ENCODE measurements at places on chromosomes 5 and 9. TPM values are rescaled to one million over a fixed set of nuclear protein-coding genes. Genes with fewer than 3 reads are reported as not detected.

Gene FAM153A
- total RNA-seq = 6.1 TPM

Gene BAAT
- not detected for total RNA-seq

Gene SLC6A19
- not detected for total RNA-seq

Gene TEX48
- not detected for total RNA-seq

GRCh38 chr9:136354592-136355085 is 8.9 kb downstream of the DNLZ start:
- DNase-seq = no peak

DNA sequence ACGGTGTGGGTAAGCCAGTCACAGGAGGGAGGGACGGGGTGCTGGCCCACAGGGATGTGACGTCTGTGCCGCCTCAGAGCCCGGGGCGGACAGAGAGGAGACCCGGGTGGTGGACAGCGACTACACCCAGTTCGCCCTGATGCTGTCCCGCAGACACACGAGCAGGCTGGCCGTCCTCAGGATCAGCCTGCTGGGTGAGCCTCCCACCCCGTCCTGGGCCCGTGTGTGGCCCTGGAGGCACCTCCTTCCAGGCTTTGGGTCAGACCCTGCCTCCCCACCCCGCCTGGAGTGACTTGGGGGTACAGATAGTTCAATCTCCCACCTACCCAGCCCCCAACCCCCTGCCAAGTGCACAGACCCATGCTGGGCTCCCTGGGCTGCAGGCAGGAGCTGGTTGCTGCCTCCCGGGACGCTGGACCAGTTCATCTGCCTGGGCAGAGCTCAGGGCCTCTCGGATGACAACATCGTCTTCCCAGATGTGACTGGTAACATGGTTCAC is 1.7 kb downstream of the LCN12 start:
- DNase-seq = no peak

DNA sequence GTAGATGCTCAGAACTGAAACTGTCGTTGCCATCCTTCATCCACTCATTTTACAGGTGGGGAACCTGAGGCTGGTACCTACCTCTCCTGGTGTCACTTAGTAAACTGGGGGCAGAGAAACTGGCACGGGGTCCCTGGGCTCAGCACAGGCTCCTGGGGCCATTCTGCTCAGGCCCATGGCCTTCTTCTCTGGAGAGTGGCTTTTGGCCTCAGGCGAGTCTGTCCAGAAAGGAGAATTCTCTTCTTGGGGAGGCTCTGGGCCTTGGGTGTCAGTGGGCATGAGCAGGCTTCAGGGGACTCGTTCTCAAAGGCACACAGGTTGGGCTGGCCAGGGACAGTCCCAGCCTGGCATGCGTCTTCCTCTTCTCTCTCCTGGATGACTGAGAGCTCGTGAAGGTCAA is 24.6 kb downstream of the COL5A1 start:
- no peak for DNase-seq

GRCh38 chr5:542319-543311 is 18.4 kb upstream of the SLC9A3 start:
- peak; percentile 9 for DNase-seq

DNA sequence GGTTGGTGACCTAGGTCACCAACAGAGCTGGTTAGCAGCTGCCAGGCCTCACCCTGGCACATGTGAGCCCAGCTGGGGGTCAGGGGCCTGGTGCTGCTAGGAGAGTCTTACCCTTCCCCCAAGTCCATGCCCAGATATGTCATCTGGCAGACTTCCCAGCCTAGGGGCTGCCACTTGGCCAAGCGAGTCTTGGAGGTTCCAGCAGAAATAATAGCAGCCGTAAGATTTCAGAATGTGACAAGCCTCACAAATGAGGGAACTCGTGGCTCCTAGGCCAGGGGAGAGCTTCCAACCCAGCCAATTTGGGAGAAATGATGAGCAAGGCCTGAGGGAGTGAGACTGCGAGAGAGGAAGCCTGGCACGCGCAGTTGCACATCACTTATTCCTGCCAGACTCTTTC is 11.1 kb downstream of the URM1 start:
- no peak for DNase-seq

- no peak for DNase-seq
Measured at GRCh38 chr9:32401488-32401887, 17.0 kb downstream of the ACO1 start.

DNA sequence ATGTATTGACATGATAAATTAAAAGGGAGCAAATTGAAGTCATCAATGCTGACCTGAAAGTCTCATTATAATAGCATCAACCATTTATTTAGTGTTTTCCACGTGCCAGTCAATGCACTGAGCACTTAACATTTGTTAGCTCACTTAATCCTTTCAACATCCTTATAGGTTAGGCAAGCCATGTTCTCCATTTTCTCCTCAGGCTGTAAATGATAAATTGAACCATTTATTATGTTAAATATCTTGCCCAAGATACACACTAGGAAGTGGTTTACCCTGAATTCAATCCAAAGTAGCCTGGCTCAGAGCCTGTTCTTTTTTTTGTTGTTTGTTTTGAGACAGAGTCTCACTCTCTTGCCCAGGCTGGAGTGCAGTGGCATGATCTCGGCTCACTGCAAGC is 25.0 kb upstream of the SNX2 start:
- DNase-seq = no peak

DNA sequence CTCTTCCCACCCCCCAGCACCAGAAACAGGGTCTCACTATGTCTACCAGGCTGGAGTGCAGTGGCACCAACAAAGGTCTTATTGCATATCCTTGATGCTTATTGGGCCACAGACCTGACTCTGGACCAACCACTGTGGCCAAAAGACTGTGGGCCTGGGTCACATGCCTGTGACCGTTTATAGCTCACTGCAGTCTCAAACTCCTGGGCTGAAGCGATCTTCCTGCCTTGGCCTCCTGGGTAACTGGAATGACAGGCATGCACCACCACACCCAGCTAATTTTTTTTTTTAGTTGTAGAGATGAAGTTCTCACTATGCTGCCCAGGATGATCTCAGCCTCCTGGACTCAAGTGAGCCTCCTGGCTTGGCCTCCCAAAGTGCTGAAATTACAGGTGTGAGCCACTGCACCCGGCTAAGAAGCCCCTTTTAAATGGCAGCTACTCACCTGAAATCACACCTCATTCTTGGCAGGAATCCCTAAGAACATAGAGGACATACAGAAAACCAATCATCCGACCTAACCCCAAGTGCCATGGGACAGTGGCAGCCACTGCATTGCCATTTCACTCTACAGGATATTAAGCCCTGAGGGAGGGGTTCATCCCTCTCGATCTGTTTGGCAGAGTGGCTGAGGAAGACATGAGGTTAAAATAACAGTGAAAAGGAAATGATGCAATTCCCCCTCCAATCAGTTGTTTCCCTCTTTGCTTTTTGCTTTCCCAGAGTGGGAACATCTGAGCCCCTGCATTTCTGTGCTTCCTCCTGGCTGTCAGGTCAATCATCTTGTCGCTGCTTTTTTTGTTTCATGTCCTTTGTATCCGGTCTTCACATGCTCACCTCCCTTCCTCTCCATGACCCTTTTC is 74.6 kb downstream of the LRRC70 start:
- DNase-seq = no peak

All from tibial nerve (tissue), 4 donors.